ENCODE measurements at places on chromosomes 6 and 20.

DNA sequence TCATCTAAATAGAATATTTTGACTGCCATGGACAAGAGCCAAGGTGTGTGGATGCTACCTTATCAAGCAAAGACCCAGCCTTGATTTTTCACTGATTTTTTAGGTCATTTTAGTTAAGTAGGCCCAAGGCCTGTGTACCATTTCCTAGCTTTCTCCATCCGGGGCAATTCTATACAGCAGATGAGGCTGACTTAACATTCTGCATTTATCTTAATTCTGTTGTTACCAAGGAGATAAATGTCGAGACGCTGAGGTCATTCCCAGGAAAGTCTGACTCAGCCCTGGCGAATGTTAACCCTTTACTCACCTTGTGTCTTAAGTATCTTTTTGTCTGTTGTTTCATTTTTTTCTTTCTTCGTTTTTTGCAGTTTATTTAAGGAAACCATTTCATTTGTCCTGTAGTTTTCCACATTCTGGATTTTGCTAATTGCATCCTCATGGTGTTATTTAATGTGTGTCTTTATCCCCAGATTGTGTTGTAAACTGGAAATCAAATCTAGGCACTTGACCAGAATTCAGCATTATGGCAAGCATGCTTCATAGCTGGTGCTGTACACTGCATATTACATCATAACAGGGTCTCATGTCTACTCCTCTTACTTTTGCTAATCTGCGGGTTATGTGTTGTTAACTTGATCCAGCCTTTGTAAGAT lies 277.0 kb downstream of the CDKAL1 start:
- DNase-seq: no peak

- DNase-seq: peak; percentile 77
These were observed 280.5 kb downstream of the CLVS2 start for GRCh38 chr6:123276546-123276980.

- DNase-seq: no peak
These were observed 2.4 kb upstream of the AHCY start for GRCh38 chr20:34305333-34306230.

GRCh38 chr20:63234693-63235398 lies 859 bp upstream of the BIRC7 start:
- no peak for DNase-seq

GRCh38 chr20:36873498-36874189 lies 2.3 kb upstream of the TLDC2 start:
- no peak for DNase-seq

DNA sequence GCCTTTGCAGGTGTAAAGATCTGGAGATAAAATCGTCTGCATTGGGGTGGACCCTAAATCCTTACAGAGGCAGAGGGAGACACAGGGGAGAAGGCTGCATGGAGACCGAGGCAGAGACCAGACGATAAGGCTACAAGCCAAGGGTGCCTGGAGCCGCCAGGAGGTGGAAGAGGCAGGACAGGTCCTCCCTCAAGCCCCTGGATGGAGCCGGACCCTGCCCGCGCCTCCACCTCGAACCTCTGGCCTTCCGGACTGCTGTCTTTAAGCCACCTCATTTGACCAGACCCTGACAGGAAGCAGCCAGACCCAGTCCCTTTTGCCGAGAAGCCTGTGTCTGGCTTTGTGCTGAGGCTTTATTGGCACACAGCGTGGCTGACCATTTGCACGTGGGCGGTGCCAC lies 183.8 kb downstream of the TAF4 start:
- no peak for DNase-seq

GRCh38 chr20:57657535-57658446 lies 37.6 kb upstream of the ZBP1 start:
- DNase-seq: no peak

DNA sequence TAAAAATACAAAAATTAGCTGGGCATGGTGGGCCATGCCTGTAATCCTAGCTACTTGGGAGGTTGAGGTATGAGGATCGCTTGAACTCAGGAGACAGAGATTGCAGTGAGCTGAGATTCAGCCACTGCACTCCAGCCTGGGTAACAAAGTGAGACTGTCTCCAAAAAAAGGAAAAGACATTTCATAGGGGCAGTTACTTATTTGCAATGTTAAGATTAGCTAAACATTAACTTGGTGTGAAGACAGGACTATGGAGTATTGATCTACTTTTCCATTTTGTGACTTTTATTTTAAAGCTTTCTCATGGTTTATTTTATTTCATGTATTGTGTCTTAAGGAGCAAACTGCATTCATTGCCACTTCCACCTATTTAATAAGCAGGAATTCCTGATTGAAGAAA lies 153.0 kb downstream of the UTRN start:
- no peak for DNase-seq

DNA sequence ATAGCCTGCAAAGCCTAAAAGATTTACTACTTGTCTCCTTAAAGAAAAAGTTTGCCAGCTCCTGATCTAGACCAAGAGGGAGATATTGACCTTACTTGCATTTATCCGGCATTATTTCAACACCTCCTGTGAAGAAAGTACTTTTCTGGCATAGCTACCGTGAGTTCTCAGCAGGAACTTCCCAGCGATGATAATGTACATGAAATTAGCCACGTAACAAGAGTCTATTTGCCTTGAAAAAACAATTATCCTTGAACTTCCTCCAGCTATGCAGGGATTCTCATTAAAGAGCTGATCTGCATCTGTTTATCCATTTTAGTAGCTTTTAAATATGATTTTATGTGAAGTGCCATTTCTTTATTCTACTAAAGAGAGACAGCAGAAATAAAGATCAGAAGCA lies 41.7 kb downstream of the ALDH5A1 start:
- no peak for DNase-seq

DNA sequence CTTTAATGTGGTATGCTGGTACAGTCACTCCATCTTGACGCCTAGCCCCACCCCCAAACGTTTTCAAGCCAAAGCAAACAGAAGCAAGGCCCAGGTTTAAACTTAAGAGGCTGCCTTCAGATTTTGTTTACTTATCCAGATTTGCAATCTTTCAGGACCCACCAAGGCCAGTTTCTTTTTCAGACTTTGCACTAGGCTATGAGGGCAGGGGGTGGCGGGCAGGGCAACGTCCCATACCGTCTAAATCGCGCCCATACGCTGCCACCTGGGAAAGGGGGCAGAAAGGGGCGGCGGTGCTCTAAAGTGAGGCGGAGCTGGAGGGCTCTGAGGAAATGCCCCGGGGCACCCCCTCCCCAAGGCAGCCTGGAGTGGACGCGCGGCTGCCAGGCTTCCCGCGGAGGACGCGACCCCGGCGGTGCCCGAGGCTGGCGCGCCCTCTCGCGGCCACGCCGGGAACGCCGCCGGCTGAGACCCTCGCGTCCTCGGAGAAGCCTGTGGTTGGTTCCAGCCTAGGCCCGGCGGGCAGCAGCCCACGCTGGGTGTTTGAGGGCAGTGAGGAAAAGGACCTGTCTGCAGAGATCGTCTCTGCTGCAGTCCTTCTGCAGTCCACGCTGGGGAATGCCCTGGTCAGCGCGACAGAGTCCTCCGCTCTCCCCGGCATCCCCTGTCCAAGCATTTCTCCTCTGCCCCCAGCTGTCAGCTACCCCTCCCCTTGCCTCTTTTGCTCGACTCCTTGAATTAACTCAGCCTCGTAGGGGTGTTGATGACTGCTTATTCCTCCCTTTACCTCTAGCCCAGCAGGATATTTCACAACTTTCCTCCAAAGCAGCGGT lies 129.2 kb upstream of the PRND start:
- peak; percentile 21 for DNase-seq

- no peak for DNase-seq
These were observed 98.0 kb upstream of the FOXA2 start for GRCh38 chr20:22682381-22682780.

- no peak for DNase-seq
These were observed 700.0 kb downstream of the RFPL4B start for GRCh38 chr6:113047148-113047547.

- DNase-seq: no peak
These were observed 15.2 kb downstream of the EDEM2 start for GRCh38 chr20:35131934-35132333.

DNA sequence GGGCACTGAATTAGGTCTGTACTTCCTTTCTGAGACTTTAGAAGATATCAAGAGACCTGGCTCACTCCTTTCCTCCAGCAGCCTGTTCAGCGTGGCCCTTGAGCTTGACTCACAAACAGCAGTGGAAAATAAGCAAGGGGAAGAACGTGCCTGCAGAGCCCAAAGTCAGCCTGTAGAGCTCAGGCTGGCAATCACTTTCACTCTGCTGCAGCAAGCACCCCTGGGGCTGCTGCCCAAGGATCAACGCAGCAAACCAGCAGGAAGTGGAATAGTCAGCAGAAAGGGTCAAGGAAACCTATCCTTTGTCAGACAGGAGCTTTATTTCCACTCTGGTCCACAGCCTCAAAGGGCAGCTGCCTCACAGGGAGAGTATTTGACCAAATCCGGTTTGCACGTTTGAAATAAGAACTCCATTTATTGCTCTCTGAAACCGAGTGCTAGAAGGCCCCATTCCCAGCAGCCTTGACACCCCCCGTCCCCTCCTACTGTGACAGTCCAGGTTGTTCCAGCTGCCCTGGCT lies 77.4 kb downstream of the PRDM1 start:
- DNase-seq: no peak

DNA sequence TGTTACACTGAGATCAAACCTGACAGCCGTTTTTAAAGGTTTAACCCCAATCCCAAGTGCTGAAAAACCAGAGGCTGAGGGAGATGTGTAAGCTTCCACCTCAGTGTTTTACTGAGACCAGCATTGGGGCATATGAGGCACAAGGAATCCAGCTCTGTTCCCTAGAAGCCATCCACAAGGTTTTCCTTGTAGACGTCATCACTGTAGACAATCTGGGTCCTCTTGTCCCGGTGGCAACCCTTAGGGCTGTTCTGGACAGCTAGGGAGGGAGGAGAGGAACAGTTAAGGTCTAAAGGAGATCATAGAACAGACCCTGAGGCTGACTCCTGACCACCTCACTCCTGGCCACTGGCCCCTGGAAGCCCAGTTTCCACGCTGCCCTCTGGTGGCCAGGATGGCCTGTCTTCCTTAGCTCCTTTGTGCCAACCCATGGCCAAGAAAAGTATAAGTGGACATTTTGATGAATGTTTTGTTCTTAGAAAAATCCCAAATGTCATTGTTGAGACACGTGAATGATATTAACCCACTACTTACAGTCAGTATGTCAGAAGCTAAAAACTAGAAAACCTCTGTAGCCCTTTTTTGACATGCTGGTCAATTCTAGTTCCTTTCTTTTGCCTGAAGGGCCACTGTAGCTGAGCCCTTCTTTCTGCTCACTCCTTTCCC lies 6.4 kb downstream of the CFB start:
- DNase-seq: no peak

DNA sequence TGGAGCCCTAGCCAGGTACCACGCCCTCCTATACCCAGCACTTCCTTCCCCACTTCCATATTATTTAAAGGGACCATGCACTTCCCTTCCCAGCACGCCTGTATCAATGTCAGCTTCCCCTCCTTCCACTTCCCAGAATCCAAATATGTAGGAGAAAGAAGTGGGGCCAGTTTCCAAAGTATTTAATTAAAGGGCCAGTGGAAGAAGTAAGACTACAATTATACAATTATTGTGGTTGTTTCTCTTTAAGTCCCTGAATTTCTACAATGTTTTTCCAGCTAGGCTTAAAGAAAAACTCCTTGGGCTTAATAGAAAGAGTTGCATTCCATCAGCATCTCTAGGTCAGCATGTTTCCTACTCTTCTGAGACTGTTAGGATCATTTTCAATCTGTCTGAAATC lies 515.8 kb downstream of the PREX1 start:
- no peak for DNase-seq

DNA sequence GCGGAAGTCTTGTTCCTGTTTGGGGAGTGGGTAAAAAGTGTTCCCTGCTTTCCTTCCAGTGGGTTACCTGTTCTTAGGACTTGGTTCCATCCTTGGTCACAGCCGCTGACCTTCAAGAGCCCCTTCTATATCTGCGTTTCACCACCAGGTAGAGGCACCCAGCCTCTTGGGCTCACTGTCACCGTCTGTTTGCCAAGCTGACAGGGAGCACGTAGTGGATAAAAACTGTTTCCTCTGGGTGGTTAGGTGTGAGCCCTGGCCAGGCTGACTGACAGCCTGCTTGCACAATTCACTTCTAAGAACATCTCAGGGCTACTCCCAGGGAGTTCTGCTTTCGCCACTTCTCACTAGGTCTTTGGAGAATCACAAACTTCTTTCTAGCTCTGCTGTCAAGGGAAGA lies 1.8 kb upstream of the JPH2 start:
- no peak for DNase-seq

- no peak for DNase-seq
These were observed 30.3 kb downstream of the FAM83B start for GRCh38 chr6:54876871-54877270.

- no peak for DNase-seq
These were observed 59.0 kb downstream of the MAP7 start for GRCh38 chr6:136491251-136491650.

DNA sequence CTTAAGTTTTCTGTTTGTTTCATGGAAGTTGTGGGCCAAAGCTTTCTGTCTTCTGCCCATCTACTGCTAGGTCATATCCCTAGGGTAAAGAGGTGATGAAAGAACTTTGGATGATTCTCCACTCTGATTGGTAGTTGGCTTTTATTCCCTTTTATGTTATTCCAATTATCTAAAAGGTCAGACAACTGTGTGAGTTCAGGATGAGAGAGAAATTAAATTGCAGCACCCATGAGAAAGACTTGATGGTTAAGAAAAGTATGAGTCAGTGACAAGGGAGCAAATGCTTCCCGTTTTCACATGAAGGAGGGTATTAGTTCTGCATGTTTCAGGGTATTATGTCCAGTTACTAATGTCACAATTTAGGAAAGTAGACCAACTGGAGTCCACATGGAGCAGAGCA lies 136.3 kb downstream of the CD109 start:
- no peak for DNase-seq

- DNase-seq: no peak
These were observed 59.0 kb upstream of the ZNF184 start for GRCh38 chr6:27531772-27532459.

GRCh38 chr6:107977283-107977682 lies 19.3 kb upstream of the SEC63 start:
- no peak for DNase-seq

DNA sequence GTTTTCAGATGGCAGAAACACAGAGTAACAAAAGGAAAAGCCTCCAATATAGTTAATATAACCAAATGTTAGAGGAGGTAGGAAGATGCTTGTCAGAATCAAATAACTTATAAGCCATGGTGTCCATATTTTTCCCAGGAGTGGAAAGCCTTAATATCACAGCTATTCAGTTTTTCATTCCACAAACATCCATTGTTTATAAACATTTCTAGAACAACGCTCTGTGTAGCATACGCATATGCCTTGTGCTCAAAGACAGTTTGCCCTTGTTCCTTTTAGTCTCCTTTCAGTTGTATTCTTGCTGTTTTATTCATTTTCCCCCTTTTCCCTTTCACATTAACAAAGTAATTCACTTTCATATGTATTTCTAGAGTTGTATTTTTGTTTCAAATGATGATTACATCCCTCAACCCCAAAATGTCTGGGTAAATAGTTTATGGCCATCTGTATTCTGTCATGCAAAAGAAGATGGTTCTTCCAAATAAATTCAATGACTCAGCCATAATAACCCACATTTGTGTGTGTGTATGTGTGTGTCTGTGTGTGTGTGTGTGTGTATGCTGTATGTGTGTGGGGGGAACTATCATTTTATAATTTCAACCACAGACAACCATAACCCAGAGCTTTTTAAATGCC lies 455.7 kb upstream of the SOX4 start:
- DNase-seq: no peak

GRCh38 chr6:113181164-113181563 lies 676.0 kb upstream of the MARCKS start:
- no peak for DNase-seq
